WERI-Rb-1 (cell line): ENCODE measurements at places on chromosomes 11 and 22.

GRCh38 chr22:23361676-23362075 lies 181.4 kb downstream of the BCR start:
- no peak for DNase-seq

GRCh38 chr22:19477321-19478044 lies 1.5 kb downstream of the UFD1 start:
- no peak for DNase-seq

- DNase-seq = no peak
Measured at GRCh38 chr11:94450048-94450447, 43.6 kb downstream of the MRE11 start.

DNA sequence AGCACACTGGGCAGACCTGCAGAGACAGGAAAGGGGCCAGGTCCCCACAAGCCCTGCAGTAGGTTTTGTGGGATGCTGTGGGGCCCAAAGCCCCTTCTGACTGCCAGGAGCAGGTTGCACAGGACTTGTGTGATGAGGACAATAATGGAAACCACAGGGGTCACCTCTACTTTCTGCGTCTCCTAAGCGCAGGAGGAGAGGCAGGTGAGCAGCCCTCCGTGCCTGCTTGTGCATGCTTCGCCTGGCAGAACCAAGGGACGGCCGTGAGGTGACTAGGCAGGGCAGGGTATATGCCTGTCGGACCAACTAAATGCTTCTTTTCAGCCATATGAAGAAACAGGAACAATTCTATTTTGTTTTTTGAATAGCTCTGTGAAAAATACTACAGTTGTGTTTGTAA lies 77.9 kb upstream of the PITPNB start:
- no peak for DNase-seq

DNA sequence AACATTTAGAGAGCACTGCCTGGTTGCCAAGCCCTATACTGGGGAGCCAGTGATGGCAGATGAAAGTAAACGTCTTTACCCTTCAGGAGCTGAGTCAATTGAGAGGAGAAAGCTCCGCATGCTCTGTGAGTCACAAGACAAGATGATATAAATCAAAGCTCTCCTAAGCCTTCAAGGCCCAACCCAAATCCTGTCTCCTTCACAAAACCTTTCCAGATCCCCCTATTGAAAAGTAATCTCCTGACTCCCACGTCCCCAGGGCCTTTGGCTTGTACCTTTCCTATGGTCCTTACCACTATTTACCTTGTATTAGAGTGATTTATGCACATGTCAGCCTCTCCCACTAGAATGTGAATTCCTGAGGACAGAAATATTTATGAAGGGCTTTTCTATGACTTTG lies 230.1 kb upstream of the TENM4 start:
- no peak for DNase-seq

DNA sequence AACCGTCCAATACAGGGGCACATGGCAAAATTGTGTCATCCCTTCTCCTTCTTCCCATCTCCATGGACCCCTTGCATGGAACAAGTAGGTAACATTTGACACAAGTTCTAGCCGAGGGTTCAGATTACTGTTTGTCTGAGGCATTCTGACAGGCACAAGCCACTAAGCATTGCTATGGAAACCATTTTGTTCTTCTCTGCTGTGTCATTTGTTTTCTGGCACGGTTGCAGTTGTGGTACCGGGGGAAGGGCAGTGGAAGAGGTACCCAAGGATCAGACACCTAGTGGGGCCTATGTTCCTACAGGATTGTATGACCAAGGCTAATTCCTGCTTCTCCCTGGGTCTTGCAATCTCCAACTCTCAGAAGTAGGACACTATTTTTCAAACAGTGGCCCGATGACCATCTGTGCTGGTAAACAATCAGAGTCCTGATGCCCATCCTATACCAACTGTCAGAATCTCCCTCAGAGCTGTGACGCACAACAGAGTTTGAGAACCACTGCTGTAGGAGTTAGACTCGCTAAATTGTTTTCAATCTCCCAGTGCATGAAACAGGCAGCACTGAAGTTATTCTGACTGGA lies 69.3 kb downstream of the KCNC1 start:
- DNase-seq = no peak

DNA sequence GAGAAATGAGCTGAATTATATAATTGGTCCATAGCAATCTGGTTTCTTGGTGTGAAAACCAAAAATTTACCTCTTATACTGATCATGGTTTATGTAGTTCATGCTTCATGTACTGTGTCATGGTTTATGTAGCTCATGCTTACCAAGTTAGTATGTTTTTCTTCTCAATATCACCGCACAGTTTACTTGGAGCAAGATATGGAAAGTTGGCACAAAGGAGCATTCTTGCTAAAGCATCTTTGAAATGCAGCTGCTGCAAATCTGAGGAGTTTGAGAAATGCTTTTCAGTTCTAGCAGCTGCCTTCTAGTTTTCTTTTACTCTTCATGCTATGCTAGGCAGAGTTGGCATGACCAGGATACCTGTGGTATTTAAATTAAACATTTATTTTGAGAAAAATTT lies 4.5 kb downstream of the OR10G7 start:
- DNase-seq = no peak

- no peak for DNase-seq
Measured at GRCh38 chr11:73333640-73334383, 25.7 kb downstream of the ARHGEF17 start.

DNA sequence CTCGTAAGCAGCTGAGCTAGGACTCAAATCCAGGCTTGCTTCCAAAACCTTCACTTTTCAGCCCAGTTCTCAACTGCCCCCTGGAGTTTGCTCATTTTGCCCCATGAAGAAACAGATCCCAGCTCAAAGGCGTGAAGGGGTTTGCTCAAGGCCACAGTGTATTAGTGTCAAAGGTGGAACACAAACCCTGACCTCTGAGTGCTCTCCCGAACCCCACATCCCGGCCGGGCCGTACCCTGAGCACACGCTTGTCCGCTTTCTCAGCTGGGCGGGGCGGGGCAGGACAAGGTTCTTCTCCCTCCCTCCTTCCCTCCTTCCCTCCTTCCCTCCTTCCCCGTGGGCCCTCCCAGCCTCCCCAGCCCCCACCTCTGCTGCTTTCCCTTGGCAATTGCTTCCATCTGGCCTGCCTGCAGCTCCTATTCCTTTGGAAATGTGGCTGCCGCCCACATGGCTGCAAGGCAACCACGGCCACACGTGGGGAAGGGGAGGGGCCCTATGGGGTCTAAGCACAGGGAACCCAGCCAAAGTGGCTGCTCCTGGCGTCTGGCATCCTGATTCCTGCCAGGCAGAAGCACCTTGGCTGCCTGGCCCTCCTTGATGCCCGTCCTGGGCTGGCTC lies 4.1 kb downstream of the ST3GAL4 start:
- peak; percentile 78 for DNase-seq

GRCh38 chr11:132064987-132065620 lies 694.7 kb downstream of the NTM start:
- no peak for DNase-seq

DNA sequence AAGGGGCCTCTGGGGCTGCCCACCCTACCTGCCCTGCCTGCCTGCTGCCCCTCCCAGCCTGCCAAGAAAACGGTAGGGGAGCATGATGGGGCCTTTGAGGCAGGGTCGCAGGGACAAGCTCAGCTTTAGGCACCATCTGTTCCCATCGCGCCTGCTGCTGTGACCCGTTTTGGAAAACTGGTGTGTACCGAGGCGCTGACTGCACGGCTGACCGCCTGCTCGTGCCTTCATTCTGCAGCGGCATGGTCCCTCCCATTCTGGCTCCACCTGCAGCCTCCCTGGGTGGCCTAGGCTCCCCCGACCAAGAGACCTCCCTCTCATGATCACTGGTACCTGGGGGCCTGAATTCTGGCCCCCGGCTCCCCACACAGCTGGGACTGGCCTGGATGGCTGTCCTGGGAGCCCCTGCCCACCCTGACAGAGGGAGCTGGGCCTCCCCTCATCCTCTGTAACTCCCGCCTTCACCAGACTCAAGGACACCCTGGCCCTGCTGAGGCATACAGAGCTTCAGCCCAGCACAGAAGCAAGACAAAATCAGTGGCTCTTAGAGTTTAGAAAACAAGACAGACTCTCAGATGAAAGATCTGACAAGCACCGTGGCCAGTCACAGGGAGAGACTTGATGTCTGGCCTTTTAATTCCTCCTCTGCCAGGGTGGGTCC lies 6.5 kb upstream of the MYRF start:
- DNase-seq = peak; percentile 63

GRCh38 chr11:61577383-61578118 lies 3.3 kb downstream of the SYT7 start:
- DNase-seq = peak; percentile 74

- peak; percentile 69 for DNase-seq
Measured at GRCh38 chr22:19717691-19718455, 3.6 kb downstream of the SEPTIN5 start.

DNA sequence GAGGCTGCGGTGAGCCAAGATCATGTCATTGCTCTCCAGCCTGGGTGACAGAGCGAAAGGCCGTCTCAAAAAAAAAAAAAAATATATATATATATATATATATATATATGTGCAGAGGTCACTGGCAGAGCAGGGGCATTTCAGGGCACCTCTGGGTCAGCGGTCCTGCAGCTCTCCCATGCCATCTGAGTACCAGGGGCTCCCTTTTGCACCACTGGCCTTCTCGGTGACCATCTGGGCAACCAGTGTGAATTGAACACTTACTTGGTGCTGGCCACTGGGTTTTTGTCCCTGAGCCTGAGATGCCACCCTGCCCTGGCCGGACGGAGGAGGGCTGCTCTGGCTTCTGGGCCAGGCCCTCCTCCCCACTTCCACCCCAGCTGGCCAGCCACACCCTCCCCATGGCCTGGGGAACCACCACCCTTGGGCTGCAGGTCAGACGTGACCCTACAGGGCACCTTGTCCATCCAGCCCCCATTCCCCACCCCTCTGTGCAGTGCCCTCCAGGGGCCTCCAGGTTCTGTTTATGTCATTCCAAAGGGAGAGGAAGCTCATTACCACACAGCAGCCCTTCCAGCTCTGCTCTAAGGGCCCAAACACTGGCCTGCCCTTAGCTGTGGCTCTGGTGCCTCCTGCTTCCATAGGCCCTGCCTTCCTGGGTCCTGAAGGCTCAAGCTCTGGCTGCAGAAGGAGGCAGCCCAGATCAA lies 10.3 kb downstream of the MAPK8IP1 start:
- DNase-seq = no peak

- DNase-seq = no peak
Measured at GRCh38 chr11:134413826-134414731, 2.0 kb upstream of the B3GAT1 start.
